ENCODE measurements at places on chromosomes 3 and 15.

DNA sequence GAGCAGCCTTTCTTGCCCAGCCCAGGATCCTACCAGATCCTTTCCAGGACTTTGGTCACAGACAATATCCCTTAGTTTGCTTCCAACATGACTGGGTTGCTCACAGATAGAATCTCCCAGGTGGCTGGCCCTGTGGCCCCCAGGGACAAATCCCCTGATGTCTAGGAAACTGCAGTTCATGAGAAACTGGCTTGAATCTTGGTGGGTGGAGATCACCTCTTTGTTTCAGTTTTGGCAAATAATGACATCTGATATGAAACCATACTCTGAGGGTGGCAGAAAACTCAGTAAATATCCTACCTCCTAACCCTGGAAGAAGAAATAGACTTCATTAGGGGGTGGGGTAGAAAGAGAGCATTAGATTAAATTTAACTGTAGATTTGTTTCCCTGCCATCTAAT lies 44.1 kb upstream of the PFN2 start:
- DNase-seq, result no peak

- no peak for DNase-seq
Observed at GRCh38 chr3:195095035-195095703, 175.8 kb downstream of the XXYLT1 start.

- DNase-seq, result peak; percentile 2
Observed at GRCh38 chr3:7875925-7876324, 625.7 kb upstream of the LMCD1 start.

GRCh38 chr3:105835606-105836005 lies 33.2 kb downstream of the CBLB start:
- DNase-seq, result peak; percentile 23

DNA sequence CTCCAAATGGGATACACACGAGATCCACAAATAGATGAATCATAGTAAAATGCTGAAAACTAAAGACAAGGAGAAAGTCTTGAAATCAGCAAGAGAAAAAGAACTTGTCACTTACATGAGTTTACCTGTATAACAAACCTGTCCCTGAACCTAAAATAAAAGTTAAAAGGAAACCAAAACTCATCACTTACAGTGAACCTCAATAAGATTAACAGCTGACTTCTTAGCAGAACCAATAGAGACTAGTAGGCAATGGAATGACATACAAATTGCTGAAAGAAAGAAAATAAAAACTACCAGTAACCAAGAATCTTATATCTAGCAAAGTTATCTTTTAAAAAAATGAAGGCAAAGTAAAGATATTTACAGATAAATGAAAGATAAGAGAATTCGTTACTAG lies 27.4 kb downstream of the SEC22A start:
- no peak for DNase-seq

GRCh38 chr3:148863297-148863696 lies 1.8 kb upstream of the CPA3 start:
- DNase-seq, result no peak

DNA sequence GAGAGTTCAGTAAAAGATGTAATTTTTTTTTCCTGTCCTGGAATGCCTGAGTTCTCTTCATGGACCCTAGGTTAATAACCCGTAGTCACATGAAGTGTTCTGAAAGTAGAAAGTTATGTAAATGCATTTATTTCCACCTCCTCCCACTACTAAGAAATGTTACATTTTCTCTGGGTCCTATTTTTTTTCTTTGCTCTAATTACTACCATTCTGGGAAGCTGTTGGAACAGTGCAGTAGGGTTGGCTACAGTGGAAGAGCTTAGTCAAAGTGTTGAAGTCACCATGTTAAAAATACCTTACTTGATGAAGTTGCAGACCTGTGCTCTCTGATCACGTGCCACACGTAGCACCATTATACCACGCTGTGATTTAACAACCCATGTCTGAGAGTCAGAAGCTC lies 153.8 kb upstream of the TSC22D2 start:
- no peak for DNase-seq

DNA sequence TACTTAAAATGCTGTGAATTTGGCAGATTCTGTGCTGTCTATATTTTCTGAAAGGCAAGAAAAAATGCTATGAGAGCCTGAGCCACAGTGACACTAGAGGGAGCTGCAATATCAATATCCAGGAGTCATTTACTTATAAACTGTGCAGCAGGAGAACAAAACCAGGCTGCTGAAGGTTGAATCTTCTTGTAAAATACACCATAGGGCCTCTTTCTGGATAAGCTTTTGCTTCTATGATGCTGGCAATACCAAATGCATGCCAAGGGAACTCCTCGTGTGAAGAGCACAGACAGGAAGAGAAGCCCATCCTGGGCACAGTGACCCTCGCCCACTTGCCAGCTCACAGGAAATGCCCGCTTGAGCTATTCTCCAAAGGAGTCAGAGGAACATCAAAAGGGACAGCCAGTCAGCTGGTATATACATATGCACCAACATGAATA lies 48.0 kb upstream of the TSPAN3 start:
- DNase-seq, result peak; percentile 85

- DNase-seq, result peak; percentile 72
Observed at GRCh38 chr3:156691920-156692319, 17.5 kb downstream of the TIPARP start.

- no peak for DNase-seq
Observed at GRCh38 chr3:69199942-69200341, 77.5 kb upstream of the LMOD3 start.

- peak; percentile 13 for DNase-seq
Observed at GRCh38 chr15:94297558-94297957, 66.2 kb downstream of the MCTP2 start.

GRCh38 chr3:106826791-106827311 lies 550.4 kb upstream of the CCDC54 start:
- DNase-seq, result no peak

- no peak for DNase-seq
Observed at GRCh38 chr3:26259176-26259575, 363.4 kb upstream of the LRRC3B start.

- DNase-seq, result no peak
Observed at GRCh38 chr15:60843482-60843881, 364.5 kb upstream of the ICE2 start.

- no peak for DNase-seq
Observed at GRCh38 chr3:84601303-84601702, 357.5 kb upstream of the CADM2 start.

DNA sequence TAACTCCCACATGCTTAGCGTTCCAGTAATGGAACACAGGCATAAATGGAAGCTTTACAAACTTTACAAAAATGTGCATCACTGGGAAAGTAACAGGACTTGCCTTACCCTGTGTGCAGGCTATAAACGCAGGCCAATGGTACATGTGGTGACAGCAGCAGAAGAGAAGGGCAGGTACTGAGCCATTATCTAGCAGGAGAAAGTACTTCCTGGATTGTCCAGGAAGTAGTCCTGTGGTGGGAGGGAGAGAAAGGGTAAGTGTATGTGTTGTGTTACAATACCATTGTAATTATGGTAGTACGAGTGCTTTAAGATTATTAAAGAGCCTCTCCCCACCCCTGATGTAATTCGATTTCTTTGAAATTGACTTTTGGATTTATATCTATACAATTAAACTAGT lies 5.3 kb downstream of the ATP1B3 start:
- DNase-seq, result no peak

GRCh38 chr15:47383801-47384200 lies 333.5 kb upstream of the SEMA6D start:
- DNase-seq, result no peak

- no peak for DNase-seq
Observed at GRCh38 chr3:64414043-64414442, 188.8 kb upstream of the PRICKLE2 start.

GRCh38 chr3:196321162-196321561 lies 3.1 kb upstream of the DYNLT2B start:
- DNase-seq, result no peak

DNA sequence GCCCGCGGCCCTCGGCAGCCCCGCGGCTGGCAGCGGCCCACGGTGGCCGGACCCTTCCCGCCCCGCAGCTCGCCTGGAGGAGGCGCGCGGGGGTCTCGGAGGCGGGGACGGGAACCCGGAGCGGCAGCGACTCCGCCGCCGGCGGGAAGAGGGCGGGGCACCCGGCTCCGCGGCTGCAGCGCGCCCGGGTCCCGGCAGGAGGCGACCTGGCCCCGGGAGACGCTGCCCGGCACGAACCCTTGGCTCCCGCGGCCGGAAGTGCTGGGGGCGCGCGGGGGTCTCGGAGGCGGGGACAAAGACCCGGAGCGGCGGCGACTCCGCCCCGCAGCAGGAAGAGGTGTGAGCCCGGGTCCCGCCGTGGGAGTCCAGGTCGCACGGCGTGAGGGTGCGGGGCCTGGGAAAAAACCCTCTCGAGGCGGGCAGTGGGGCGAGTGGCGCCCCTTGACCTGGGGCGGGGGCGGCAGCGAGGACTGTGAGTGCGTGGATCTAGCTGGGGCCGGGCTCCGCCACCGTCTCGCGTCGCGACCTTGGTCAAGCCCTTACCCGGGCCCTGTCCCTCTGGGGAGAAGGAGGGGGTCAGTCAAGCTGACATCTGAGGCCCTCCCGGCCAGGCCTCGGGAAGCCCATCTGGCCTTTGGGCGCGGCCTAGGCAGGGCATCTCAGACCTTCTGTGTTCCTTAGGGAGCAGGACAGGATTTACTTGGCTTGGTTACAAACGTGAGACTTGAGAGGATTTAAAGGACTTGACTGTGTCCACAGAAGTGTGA lies at the start of gene CIB2:
Gene CIB2, minus strand, starts transcription at position 151 of the 767 bp plus-strand sequence. CDS start 230 bp downstream, outside the sequence.
- DNase-seq, result peak; percentile 69

Data from fibroblast of upper back skin (primary cell).